ENCODE measurements at places on chromosomes 16 and 17. TPM values are rescaled to one million over a fixed set of nuclear protein-coding genes. Genes with fewer than 3 reads are reported as not detected.
A peak's percentile ranks its signal among the peaks of the same experiment; 100 is the strongest.

The PLCD3 gene
- 42.3 TPM for total RNA-seq

DNA sequence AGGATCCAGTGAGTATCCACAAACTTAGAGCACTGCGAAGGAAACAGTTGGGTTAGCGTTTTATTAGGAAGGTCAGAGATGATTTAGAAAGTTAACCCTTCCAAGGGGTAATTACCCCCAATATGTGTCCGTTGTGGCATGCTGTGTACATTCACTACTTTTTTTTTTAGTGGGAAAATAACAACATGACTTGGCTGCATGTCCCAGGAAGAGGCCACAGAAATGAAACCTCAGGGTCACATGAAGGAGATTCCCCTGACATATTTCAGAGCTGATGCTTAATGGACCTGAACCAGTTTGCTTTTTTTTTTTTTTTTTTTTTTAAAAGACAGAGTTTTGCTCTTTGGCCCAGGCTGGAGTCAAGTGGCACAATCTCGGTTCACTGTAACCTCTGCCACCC, 167.5 kb downstream of the PRKCA start:
- no peak for DNase-seq

The CAPNS2 gene
- 3.1 TPM for total RNA-seq

The FBXW10B gene
- 0.34 TPM for total RNA-seq

DNA sequence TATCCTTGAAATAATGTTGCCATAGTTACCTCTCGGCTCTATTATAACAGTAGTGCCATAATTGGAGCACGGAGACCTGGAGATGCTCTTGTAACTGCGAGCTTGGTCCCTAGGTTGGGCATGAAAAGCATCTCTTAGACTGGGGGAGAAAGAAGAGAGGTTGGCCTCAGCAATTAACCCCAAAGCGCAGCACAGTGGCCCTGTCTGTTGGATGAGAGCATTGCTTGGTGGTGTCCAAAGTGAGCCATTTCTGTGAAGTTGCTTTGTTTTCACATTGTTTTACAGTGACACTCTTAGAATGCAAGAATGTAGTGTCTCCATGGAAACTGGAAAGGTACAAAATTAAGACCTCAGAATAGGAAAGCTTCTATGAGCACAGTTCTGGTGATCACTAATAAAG, 660.7 kb upstream of the EEF2KMT start:
- no peak for DNase-seq

The PIK3R6 gene
- 1.1 TPM for total RNA-seq

The MYH8 gene
- not detected for total RNA-seq

DNA sequence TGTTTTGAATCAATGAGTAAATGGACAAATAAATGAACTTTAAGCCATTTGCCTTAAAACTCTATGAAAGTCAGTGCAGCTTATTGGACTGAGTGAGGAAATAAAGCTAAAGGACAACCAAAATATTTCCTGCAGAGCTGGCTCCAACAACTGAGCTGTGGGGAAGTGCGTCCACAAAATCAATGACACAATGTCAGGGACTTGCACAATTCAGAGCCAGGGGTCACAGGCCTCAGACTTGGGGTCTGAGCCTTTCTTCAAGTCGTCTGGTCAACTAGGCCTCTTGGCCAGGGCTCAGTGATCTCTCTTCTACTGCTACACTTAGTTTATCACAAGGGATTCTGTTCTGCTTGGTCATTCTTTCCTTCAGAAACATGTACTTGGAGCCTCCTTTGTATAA, 26.2 kb upstream of the RHBDL3 start:
- no peak for DNase-seq

DNA sequence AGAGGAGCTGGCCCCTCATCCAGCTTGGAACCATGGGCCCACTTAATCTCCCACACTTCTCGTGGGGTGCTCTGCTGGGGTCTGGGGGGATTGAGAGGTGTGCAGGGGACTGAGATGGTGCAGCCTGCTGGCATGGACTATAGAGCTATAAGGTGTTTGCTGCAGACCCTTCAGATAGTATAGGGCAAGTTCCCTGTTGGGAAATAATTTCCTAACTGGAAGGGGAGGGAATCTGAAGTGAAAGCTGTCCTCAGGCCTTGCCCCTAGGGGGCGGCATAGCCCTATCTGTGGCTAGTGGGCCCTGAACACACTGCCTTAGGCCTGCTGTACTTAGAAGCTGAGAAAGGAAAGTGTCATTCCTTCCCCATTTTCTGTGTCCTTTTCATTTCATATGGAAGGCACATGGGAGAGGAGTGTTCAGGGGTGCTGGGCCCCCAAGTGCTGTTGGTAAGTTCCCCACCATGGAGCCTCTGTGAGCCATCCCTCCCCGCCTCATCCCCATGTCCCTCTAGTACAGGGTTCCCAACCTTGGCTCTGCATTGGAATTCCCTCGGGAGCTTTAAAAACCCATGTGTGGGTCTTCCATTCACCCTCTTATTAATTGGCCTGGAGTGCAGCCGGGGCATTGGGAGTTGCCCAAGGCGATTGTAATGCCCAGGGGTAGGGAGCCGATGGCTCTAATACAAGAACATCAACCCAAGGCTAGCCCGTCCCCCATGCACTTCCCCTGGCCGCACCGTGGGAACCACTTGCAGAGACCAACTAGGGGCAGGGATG, 19.7 kb downstream of the GOSR2 start:
- peak; percentile 61 for DNase-seq

- DNase-seq = peak; percentile 86
Observed at GRCh38 chr16:81478876-81479511, 34.4 kb downstream of the CMIP start.
